Activated naive CD4-positive, alpha-beta T cell (primary cell): ENCODE measurements at places on chromosomes 7 and 10.

DNA sequence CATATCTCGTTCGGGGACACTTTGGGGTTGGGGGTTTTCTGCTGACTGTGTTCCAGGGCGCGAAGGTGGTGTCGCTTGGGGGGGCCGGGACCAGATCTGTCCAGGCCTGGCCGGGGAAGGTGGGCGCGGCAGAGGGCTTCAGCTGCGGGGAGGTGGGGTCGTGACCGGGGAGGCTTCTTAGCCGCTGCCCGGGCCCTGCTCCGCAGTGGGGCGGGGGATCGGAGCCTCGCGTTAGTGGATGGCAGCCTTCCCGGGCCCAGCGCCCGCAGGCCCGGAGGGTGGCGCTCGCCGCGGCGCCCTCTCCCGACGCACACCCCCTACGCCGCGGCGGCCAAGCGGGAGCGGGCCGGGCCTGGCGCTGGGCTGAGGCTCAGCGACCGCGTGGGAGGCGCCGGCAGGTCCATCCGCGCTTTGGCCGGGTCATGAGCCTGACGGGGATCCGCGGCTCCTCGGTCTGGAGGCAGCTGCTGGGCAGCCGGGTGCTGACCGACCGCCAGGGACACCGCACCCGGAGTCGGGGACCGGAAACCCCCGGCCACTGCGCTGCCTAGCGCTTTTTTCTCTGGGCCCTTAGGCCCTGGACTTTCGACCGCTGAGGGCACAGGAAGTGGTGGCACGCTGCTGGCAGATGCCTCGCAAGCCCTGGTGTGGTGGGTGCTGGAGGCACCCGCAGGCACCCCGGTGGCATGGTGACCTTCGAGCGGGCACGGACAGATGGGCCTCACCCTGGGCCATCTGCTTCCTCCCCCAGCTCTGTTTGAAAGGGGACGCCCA lies 1.2 kb downstream of the AGAP3 start:
- no peak for DNase-seq

DNA sequence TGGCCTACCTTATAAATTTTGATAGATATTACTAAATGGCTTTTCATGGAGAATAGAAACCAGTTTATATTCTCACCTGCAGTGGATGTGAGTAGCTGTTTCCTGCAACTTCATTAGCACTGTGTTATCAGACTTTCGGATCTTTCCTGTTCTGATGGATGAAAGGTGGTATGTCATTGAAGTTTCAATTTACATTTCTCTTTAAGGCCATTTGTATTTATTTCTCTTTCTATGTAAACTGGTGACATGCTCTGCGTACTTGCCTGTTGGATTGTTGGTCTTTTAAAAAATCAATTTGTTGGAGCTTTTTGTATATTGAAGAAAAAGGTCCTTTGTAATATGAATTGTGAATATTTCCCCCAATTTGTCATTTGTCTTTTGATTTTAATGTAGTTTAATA lies 95.8 kb upstream of the STRIP2 start:
- DNase-seq: no peak

DNA sequence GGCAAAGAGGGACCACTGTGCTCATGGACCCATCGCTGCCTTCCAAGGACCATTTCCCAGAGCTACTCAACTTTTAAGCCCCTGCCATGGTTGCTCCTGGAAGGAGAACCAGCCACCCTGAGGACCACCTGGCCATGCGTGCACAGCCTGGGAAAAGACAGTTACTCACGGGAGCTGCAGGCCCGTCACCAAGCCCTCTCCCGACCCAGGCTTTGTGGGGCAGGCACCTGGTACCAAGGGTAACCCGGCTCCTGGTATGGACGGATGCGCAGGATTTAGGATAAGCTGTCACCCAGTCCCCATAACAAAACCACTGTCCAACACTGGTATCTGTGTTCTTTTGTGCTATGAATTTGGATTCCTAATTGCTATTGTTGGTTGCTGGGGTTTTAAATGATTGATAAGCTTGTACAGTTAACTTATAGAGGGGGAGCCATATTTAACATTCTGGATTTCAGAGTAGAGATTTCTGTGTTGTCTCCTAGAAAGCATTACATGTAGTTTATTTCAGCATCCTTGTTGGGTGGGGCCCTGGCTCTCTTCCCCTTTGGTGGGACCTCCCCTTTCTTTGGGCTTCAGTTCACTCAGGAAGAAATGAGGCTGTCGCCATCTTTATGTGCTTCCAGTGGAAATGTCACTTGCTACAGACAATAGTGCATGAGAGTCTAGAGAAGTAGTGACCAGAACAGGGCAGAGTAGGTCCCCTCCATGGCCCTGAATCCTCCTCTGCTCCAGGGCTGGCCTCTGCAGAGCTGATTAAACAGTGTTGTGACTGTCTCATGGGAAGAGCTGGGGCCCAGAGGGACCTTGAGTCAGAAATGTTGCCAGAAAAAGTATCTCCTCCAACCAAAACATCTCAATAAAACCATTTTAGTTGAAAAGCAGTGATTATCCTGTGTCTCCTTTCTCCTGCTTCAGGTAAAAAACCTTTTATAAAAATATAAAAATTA lies 19.4 kb downstream of the LAT2 start:
- DNase-seq: no peak

DNA sequence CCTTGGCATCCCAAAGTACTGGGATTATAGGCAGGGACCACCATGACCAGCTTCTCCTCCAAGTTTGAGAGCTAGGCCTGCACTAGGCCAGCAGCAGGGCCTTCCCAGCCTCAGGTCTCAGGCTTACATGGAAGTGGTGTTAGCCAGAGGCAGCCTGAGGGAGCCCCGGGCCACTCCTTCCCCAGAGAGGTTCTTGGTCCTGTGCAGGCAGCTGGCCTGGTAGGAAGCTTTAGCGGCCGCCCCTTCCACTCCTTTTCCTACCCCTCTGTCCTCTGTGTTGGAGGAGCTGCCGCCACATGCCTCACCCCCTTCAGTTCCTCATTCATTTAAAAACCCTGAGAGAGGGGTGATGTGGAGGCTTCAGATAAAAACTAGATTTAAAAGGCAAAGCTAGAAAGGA lies 40.3 kb downstream of the TSPAN15 start:
- DNase-seq: no peak

DNA sequence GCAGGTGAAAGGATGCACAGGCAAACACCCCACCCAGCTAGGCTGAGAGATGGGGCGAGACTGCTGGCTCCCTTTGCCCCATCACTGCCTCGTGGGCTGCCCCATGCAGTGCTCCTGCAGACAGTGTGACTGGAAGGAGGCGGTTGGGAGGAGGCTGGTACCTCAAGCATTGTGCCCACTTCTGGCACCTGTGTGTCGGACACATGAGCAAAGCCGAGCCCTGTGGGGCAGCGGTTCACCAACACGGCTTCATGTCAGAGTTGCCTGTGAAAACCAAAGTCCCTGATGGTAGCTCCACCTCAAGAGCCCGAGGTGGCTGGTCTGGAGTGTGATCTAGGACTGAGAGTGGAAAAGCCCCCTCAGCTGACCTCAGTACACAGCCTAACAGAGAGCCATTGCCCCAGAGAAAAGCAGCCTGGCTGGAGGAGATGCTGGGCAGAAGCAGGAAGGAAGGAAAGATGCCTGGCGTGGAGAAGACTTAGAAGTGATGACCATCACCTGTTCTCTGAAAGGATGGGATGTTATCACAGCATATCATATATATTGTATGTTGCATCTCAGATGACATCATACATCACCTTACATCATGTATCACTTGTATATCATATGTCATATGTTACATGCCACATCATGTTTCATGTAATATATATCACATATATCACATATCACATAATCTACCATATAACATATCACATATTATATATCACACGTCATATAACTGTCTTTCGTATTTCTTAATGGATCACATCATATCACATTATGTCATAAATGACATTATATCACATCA lies 75.6 kb downstream of the ADCY1 start:
- DNase-seq: no peak

DNA sequence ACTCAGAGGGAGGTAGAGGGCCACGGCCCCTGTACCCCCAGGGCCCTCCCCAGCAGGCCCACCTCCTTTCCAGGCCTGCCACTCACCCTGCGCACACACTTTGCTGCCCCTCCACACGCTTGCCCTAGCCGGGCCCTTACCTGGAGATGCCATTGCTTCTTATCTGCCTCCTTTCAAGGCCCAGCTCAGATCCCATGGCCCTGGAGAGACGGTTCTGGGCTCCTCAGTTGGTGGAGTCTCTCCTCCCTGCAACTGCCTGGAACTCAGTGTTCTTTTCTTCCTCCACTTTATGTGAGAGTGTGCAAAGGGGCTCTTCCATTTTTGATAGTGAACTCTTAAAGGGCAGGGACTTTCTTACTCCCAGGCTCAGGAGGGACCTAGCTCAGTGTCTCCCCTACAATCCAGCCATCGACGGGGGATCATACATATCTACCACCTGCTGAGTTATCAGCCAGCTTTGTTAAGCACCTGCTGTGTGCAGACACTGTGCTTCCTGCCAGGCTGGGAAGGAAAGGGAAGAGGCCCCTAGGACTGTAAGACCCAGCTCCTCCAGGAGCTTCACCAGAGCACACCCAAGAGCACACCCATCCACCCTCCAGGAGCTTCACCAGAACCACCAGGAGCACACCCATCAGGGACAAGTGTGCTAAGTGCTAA lies 89.3 kb upstream of the MACROH2A2 start:
- no peak for DNase-seq

DNA sequence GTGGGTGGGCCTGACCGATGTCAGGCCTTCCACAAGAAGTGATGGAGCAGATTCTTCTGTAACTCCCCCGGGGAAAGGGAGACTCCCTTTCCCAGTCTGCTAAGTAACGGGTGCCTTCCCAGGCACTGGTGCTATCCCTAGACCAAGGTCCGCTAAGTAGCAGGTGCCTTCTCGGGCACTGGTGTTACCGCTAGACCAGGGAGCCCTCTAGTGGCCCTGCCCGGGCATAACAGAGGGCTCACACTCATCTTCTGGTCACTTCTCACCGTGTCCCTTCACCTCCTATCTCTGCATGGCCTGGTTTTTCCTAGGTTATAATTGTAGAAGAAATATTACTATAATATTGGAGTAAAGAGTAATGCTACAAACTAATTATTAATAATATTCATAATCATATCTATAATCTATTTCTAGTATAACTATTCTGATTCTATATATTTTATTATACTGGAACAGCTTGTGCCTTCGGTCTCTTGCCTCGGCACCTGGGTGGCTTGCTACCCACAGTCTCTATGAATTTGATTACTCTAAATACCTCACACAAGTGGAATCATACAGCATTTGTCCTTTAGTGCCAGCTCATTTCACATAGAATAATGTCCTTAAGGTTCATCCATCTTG lies 1378.7 kb downstream of the XPNPEP1 start:
- peak; percentile 1 for DNase-seq

DNA sequence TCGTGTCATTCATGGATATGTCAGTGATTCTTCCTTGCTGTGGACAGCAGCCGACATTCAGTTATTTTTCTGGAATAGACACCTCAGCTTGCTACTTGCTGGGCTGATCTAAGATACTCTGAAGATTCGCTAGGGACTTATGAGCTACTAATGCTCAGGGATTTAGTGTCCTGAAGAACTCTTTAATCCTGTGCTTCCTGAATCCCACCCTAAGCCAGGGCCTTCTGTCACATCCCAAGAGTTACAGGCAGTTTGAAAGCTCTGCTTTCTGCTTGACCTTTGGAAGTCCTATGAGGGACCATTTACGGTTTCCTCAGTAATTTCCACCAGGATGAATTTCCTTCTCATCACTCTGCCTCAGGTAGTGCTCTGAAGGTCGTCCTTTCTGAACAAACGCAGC lies at the start of gene PDE6C:
TSS of gene PDE6C (plus strand) at position 227 of the 400 bp plus-strand sequence. CDS start 189 bp downstream, outside the sequence.
- no peak for DNase-seq

GRCh38 chr7:158067219-158067930 lies 520.2 kb downstream of the PTPRN2 start:
- no peak for DNase-seq

DNA sequence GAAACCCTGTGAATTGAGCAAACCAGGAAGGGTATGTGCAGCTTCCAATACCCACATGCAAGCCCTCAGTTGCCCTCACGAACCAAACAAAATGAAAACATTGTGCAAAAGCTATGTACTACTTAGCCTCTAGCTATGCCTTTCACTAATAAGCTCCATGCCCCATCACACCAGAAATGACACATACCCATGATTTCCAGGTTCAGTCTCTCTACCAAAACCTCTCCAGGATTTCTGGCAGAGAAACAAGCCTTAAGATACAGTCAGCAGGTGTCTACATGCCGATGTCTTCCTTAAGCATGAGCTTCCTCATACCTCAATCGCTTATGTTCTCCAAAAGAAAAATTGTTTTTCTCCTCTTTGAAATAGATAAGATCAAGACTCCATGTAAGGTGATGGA lies 527.8 kb upstream of the AUTS2 start:
- DNase-seq: no peak

GRCh38 chr10:120735315-120735714 lies 115.8 kb upstream of the WDR11 start:
- no peak for DNase-seq

DNA sequence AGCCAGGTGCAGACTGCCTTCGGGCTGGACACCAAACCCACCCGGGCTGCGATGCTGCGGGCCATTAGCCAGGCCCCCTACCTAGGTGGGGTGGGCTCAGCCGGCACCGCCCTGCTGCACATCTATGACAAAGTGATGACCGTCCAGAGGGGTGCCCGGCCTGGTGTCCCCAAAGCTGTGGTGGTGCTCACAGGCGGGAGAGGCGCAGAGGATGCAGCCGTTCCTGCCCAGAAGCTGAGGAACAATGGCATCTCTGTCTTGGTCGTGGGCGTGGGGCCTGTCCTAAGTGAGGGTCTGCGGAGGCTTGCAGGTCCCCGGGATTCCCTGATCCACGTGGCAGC lies 50.0 kb downstream of the VWA2 start:
- DNase-seq: no peak

- DNase-seq: no peak
Observed at GRCh38 chr10:116873134-116873533, 23.8 kb downstream of the ENO4 start.

DNA sequence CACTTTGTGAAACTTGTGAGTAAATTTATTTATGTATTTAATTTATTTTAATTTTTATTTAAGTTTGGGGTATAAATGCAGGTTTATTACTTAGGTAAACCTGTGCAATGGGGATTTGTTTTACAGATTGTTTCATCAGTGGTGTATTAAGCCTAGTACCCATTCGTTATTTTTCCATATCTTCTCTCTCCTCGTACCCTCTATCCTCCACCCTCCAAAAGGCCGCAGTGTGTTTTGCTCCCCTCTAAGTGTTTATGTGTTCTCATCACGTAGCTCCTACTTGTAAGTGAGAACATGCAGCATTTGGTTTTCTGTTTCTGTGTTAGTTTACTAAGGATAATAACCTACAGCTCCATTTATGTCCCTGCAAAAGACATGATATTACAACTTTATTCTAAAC lies 145.4 kb upstream of the SMIM30 start:
- no peak for DNase-seq

DNA sequence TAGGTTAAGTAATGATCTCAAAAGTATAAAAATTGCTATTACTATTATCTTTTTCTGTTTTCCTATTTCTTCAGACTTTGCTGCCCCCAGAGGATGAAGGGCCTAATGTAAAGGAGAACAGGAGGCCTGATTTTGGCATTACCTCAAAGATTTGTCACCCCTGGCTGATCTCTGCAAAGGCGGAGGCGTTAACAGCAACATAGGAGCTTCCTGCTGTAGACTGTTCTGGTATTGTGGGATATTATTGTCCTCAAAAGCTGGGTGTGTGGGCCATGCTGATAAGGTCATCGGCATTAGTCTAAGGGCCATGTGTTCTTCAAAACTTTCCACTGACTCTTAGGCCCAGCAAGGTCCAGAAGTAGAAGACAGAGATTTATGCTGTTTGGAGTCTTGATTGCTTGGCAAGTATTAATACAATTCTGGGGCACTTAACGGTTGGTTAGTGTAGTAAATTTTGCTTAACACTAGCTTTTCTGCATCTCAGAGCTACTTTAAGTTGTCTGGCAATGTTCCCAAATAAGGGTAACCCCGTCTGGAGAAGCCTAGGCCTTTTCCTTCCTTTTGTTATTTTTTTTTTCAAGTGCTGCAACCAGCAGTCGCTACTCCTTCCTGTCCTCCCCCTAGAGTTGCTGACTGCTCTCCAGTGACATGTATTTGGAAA lies 14.0 kb upstream of the ENTPD1 start:
- no peak for DNase-seq
